CD4-positive, alpha-beta T cell treated with Interleukin-4 for 4 hours (primary cell): ENCODE measurements at places on chromosomes 3 and 15.

DNA sequence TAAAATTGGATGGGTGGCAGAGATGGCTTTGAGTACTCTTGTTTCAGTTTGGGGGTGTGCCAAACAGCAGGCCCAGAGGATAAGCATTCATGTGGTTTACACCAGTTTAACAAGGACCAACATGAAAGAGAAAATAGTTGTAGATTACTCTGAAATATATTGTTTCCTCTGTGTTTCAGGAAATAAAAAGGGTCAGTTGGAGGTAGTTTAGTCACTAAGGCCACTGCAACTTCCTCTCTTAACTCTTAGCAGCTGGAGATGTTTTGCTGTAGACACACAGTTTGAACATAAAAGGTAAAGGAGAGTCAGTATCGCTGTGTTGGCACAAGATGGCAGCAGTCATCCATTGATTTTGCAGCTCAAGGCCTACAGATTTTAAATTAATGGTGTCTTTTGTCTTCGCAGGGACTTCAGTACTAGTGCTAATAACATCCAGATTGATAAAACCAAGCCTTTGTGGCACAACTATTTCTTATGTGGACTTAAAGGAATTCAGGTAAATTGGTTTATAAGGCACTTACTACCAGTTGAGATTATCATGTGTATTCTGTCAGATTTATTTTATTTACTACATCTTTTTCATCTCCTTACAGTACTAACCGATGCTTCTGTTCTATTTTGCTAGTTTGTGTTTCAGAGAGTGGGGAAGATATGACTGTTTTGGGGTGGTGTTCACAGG is 65.5 kb downstream of the GALK2 start:
- DNase-seq = peak; percentile 52

DNA sequence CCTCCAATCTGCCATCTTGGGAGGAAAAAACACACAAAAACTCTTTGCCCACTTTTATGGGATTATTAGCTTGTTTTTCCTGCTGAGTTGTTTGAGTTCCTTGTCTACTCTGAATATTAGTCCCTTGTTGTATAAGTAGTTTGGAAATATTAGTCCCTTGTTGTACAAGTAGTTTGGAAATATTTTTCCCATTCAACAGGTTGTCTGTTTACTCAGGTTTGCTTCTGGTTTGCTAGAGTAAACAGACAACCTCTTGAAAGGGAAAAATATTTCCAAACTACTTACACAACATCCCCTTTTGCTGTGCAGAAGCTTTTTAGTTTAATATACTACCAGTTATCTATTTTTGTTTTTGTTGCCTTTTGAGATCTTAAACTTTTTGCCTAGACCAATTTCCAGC is 193.3 kb upstream of the MANF start:
- DNase-seq = no peak

DNA sequence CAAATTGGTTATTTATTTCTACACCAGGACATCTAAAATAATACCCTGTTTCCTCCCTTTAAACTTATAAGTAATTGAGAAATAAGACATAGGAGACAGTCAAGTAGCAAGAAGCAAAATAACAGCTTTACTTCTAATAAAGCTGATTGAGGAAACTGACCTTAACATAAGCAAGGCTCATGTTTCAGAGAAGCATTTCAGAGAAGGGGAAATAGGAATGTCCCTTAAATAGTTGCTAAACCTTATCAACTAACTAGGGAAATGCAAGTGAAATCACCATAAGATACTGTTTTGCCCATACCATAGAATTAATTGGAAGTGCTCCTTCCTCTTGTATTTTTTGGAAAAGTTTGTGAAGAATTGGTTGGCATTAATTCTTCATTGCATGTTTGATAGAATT is 84.9 kb downstream of the B3GALNT1 start:
- no peak for DNase-seq

DNA sequence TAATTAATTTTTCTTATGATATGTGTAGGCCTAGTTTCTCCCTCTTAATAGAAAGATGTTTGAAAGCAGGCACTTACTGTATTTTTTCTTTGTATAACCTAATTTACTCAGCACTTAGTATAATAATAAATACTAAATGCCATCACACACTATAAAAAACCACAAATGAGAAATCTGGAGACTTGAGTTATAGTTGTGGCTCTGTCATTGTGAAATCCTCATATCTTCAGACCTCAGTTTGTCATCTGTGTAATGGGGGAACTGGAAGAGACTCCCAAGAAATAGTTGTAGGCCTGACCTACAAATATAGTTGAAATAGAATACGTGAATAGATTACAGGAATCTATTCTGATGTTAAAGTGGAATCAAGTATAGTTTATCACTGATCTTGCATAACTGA is 287.6 kb upstream of the DPH6 start:
- no peak for DNase-seq

- DNase-seq = no peak
Observed at GRCh38 chr15:39213385-39213840, 367.5 kb upstream of the THBS1 start.

DNA sequence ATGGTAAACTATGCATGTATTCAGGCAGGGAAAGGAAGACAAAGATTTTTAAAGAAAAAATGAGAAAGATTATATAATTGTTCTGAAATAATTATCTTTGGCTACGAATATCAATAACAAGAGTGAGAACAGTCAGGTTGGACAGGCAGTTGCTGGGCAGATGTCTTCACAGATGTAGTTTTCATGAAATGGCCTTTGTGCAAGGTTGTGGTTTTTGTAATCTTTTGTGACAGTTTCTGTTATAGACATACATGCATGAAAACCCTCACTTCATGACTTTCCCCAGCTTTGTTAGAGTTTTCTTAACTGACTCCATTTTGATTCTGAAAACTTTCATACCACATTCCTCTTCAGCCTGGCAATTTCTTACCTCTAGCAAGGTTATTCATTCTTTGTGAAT is 34.9 kb upstream of the SLC25A36 start:
- no peak for DNase-seq

DNA sequence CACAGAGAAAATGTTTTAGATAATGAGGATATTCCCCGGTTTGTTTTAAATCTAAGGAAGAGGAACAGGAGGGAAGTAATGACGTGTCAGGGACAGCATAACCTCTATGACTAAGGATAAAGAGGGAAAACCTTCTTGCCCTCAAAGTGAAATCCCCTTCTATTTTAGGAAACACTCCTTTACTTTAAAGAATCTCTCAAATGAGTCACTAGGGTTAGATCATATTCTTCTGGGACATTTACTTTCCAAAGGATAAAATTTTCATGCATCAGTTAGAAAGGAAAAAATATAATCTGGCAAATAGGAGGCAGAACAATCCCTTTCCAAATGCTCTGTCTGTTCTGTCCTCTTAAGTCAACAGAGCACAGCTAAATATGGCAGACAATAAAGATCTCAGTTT is 43.2 kb upstream of the UBE2E2 start:
- no peak for DNase-seq

DNA sequence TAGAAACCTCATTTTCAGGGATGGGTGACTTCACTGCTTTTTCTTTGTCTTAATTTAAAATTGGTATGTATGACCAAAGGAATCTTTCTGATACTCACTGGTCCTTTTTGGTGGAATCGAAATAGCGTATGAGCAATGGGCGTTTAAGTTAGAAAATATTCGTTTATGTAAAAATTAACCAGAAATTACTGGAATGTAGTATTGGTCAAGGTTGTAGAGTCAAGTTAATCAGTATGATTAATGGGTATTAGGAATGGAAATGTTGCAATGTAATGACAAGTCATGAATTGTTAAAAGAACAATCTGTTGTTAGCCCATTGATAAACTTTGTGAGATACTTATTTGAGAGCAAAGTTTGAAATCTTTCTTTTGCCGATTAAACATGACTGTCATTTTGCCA is 36.9 kb downstream of the AKAP13 start:
- no peak for DNase-seq

DNA sequence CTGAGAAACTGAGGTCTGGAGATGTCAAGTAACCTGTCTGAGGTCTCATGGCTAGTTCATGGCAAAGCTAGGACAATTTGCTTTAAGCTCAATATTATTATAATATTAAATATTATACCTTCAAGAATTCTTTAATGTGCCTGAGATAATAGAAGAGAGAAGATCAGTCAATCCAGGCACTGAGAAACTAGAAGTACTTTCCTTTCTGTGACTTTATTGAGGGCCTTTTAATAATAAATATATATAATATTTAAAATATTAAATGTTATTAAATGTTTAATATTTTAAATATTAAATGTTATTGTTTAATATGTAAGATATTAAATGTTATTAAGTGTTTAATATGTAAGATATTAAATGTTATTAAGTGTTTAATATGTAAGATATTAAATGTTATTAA is 144.3 kb upstream of the DNAJC19 start:
- DNase-seq = no peak

DNA sequence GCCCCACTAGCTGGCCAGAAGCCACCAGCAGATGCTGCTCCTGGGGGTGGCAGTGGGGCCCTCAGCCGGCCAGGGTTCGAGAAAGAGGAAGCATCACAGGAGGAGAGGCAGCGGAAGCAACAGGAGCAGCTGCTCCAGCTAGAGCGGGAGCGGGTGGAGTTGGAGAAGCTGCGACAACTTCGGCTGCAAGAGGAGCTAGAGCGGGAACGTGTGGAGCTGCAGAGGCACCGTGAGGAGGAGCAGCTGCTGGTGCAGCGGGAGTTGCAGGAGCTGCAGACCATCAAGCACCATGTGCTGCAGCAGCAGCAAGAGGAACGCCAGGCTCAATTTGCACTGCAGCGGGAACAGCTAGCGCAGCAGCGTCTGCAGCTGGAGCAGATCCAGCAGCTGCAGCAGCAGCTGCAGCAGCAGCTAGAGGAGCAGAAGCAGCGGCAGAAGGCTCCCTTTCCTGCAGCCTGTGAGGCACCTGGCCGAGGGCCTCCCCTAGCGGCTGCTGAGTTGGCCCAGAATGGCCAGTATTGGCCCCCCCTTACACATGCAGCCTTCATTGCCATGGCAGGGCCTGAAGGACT is 17.5 kb upstream of the APEH start:
- no peak for DNase-seq

DNA sequence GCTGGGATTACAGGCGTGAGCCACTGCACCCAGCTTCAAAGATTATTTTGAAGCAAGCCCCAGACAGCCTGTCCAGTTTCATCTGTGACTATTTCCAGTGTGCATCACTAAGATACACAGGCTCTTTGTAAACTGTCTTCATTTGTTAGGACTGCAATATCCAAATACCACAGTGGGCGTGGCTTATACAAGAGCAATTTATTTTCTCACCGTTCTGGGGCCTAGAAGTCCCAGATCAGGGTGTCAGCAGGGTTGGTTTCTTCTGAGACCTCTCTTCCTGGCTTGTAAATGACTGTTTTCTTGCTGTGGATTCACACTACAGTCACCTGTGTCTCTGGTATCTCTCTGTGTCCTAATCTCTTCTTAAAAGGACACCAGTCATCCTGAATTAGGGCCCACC is 59.7 kb downstream of the RLBP1 start:
- DNase-seq = no peak

GRCh38 chr3:16219777-16220176 is 45.0 kb downstream of the DPH3 start:
- DNase-seq = no peak

DNA sequence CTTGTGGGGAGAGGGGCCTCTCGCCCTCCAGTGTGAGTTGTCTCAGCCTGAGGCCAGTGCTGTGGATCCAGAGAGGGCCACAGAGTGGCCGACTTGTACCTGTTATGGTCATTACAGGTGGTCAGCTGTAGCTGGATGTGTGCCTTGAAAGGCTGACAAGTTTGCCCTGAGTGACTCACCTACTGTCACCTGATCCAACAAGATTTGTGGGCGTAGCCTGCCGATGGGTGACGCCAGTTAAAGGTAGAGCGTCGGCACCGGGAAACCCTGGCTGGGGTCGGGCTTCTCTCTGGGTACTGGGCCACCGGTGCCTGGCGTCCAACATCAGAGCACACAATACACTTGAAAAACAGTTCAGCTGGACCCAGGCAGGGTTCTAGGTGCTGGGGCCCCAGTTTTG is 2.8 kb upstream of the ISG20 start:
- DNase-seq = peak; percentile 79

DNA sequence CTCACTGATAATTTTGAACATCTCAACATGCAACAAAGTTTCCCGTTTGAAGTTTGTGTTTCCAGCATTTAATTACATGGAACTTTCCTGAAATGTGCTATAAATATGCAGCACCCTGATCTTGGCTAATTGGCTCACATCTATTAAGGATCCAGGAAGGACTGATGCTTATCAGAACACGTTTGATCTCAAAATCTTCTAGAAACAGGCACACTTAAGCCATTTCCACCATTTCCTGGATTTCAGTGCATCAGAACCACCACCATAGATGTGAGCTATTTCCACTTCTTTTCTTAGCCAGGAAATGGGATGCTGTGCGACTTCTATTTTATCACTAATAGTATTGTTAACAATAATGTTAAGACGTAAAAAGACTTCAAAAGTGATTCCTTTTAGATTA is 228.9 kb downstream of the FEZF2 start:
- DNase-seq = no peak

GRCh38 chr3:2920103-2920502 is 190.1 kb downstream of the IL5RA start:
- DNase-seq = no peak

DNA sequence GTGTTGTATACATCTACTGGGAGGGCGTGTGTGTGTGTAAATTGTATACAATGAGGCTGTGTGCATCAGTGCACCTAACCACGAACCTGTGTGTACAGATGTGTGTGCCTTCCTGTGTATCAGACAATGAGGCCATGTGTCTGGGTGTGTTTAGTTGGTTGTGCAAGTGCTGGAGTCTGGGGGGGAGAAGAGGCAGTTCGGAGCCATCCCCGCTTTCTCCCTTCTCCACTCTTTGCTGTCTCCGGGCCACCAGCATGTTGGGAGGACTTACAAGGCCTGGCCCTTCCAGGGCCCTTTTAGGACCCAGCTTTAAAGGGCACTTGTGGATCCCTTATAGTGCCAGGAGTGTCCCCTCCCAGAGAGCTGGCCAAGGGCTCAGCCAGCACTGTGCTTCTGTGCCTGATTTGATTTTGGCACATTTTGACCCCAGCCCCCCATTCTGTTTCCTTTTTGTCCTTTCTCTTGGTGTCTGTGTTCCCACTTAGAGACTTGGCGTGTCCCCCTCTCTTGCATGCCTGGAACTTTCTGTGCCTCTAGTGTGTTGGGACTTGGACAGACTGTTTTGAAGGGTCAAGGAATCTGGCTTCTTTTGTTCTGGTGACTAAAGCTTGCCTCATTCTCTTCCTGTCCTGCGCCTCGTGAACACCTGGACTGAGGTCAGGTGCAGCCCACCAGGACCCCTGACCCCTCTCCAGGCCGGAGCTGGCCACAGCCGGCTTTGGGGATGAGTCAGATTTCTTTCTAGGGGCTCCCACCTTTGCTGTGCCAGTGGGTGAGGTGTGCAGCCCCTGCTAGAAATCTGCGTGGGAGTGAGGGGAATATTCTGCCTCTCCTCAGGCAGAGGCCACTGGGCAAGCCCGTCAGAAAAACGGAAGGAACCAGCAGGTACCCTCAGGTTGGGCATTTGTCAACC is 1.5 kb downstream of the CTDSPL start:
- DNase-seq = no peak

DNA sequence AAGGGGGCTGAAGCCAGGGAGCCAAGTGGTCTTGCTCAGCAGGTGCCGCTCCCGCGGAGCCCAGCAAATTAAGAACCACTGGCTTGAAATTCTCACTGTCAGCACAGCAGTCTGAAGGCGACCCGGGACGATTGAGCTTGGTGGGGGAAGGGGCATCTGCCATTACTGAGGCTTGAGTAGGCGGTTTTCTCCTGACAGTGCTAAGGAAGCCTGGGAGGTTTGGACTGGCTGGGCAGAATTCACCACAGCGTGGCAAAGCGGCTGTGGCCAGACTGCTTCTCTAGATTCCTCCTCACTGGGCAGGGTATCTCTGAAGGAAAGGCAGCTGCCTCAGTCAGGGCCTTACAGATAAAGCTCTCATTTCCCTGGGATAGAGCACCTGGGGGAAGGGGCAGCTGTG is 57.0 kb upstream of the GPR149 start:
- no peak for DNase-seq
